ENCODE measurements at places on chromosomes 7 and 10.

DNA sequence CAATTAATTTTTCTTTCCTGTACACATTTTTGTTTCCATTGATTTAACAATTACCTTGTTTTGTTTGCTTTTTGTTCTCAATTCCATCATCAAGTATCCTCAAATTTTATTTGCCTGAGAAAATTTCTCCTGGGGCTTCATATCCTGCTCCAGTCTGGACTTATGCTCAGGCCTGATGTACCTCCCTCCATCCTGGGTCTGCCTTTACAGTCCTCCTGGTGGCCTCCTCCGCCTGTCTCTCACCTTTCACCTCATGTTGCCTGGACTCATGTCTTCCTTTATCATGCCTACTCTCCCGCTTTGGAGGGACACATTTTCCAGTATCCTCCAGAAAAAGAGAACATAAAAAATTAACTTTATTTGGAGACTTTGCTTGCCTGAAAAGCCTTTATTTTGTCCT is 12.1 kb upstream of the TAS2R60 start:
- DNase-seq = no peak

DNA sequence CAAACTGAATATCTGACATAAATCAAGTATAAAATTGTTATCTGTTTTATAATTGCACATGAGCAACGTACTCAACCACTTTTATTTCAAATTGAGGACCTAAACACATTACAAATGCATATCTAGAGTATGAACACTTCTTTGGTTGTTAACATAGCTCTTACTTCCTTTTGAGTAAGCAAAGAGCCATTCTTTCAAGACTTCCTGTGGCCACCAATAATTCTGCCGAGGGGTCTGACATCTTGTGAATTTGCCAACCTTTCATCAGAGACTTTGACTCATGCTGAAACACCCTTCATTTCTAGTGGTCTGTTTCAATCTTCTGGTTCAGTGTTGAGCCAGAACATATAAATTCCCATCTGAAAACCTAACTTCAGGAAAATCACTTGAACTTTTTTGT is 59.4 kb downstream of the CDK14 start:
- DNase-seq = no peak

- DNase-seq = peak; percentile 32
Measured at GRCh38 chr10:8229153-8229552, 174.7 kb downstream of the GATA3 start.

DNA sequence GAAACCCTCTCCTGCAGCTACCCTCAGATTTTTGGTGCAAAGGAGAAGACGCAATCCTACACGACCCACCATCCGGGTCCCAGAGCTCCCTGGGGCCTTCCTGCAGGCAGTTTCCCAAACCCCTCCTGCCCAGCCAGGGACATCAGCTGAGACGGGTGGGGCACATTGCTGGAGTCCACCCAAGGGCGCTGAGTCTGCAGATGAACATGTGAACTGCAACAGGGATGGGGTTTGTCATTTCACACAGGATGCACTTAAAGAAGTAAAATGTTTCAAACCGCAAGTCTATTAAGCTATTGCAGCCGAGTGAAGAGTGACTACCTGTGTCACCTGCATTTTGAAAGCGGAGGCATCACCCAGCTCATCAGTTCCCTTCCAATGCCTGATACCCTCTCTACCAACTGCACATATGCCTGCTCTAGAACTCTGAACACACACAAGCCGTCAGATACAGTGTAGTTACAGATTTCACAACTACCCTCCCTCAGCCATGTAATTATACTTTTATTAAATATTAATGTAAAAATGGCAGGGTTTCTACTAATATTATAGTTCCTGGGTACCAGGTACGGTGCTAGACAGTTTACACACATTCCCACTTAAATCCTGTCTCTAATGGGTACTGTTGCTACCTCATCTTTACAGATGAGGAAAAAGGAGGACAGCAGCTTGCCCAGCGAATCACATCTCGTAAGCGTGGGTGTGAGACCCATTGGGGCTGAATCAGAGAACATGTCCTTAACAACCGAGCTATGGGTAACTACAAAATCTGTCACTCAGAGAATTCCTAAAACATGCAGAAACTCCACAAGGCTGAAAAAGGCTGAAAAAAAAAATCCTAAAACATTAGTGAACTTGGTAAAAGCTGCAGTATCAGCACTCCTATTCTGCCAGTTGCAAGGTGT is 71.2 kb downstream of the GRB10 start:
- no peak for DNase-seq

DNA sequence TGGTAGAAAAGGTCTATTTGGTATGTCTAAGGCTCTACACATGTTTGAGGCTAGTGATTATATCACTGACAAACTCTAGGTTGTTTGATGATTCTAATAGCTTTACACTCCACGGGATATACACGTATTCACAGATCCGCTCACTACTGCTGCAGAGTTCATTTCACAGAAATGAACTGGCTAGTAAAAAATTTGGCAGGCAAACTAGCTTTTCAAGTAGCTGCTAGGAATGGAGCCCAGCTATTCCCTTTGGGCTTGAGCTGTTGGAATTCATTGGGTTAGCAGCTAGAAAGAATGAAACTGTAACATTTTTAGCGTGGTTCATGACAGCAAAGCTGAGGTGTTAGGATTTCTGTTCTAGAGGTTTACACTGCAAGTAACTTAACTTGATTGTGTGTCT is 37.6 kb downstream of the R3HCC1L start:
- no peak for DNase-seq
